Fibroblast of the aortic adventitia (primary cell): ENCODE measurements at places on chromosomes 6 and 20.

GRCh38 chr20:53891306-53891894 is 179.0 kb downstream of the BCAS1 start:
- peak; percentile 89 for DNase-seq

- no peak for DNase-seq
Measured at GRCh38 chr6:165163519-165163918, 145.9 kb downstream of the C6orf118 start.

DNA sequence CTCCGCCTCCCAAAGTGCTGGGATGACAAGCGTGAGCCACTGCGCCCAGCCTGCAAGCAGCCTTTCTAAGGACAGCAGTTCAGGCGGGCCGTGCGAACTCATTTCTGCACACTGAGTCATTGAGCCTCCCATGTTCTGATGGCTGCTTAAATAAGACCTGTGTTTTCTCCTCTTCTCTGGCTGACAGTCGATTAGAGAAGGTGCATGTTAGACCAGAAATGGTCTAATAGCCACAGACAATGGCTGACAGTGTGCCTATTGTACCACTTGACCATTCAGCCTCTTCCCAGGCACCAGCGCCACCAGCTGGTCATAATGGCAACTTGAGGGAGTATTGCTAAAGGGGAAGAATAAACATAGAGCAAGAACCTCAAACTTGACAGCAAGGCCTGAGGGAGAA is 6.2 kb downstream of the CST11 start:
- DNase-seq: peak; percentile 47

DNA sequence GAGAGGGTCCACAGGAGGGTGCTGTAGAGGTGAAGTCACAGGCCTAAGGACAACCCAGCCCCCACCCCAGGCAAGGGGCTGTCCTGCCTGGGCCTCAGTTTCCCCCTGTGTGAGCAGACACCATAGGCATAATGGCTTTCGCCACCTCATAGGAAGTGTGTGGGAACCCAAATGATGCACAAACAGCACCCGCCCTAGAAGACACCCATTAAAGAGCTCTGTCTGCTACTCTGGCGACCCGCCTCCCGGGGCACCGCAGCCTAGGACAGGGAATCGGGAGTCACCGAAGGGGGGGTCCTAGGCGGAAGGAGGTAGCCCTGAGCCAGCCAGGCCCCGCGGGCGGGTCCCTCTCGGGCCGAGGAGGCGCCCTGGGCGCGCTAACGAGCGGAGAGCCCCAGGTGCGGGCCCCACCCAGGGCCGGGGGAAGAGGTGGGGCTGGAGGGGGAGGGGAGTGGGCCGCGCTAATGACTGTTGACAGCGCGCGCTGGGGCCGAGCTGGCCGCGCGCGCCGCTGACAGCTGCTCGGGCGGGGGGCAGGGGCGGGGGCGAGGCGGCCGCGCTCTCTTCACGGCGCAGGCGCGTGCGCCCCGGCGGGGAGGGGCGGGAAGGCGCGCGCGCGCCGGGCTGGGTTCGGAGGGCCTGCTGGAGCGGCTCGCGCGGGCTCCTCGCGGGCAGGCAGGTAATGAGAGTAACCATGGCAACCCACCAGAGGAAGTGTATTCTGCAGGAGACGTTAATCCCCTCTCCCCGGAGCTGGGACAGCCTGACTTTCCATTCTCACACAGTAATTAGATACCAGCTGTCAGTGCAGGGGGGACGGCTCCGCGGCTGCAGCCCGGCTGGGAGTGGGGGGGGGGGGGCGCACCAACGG is 48.9 kb downstream of the NOL4L start:
- no peak for DNase-seq

GRCh38 chr6:579339-579738 is 77.6 kb downstream of the HUS1B start:
- peak; percentile 22 for DNase-seq

- no peak for DNase-seq
Measured at GRCh38 chr20:8020314-8021079, 936 bp upstream of the TMX4 start.

DNA sequence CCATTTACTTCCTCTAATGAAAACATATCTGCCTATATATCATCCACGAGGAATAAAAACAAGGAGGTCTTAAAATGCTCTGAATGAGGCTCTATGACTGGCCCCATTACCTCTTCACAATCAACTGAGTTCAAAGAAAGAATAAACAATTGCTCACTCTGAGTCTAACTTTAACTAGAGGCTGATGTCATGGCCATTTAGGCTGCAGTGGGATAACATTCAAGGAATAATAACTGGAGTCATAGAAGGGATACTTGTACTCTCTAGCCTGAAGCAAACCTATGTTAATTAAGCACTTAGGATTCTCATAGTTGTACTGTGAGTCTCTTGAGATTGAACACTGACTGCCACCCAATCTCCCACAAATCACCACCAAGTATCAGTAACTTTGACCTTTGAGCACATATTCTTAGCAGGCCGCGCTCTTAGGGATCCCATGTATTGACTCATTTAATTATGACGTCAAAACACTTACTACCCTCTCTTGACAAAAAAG is 70.2 kb downstream of the PERP start:
- no peak for DNase-seq

- no peak for DNase-seq
Measured at GRCh38 chr6:122647765-122648164, 37.6 kb downstream of the PKIB start.

DNA sequence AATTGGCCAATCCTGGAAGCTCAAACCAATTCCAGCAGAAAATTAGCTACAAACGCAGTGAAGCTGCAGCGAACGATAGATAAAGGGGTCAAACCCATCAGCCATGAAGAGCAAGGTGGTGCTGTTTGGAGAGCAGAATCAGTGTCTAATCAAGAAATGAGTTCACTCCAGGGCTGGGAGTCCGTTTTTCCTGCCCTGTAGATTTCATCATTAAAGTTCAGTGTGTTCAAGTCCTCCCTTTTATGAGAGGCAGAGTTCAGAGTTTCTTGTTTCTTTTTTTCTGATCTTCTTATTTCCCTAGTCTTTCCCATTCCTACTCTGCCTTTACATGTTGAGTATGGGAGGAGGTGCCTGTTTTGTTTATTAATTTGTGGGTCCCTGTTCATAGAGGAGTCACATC is 30.4 kb downstream of the SLC17A1 start:
- DNase-seq: no peak

GRCh38 chr6:107977283-107977682 is 19.3 kb upstream of the SEC63 start:
- DNase-seq: peak; percentile 65

GRCh38 chr20:23455639-23456038 is 3.0 kb upstream of the CST11 start:
- DNase-seq: no peak

GRCh38 chr20:4074877-4075455 is 59.6 kb upstream of the RNF24 start:
- DNase-seq: no peak

GRCh38 chr6:55836945-55837344 is 38.4 kb downstream of the BMP5 start:
- DNase-seq: no peak

GRCh38 chr6:168333039-168333438 is 13.5 kb upstream of the DACT2 start:
- DNase-seq: no peak

DNA sequence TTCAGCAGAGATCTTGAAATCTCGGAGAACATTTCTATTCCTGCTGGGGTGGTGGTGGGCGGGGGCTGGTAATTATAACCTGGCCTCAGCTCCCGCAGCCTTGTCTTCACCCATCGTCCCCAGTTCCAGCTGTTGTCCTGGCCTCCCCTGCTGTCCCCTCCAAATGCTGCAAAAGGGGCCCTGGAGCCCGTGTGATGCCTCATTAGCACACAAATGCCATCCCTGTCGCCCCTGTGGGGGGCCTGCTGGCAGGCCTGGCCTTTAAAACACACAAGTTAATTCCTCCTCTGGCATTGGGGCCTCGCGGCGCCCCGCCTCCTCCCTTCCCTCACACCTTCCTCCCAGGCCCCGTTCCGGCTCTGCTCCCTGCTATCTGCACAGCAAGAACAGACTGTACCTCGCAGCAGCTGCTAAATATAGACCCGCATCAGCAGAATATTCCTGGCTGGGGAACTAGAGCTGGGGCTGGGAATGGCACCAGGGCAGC is 85.7 kb downstream of the CDH22 start:
- DNase-seq: no peak

DNA sequence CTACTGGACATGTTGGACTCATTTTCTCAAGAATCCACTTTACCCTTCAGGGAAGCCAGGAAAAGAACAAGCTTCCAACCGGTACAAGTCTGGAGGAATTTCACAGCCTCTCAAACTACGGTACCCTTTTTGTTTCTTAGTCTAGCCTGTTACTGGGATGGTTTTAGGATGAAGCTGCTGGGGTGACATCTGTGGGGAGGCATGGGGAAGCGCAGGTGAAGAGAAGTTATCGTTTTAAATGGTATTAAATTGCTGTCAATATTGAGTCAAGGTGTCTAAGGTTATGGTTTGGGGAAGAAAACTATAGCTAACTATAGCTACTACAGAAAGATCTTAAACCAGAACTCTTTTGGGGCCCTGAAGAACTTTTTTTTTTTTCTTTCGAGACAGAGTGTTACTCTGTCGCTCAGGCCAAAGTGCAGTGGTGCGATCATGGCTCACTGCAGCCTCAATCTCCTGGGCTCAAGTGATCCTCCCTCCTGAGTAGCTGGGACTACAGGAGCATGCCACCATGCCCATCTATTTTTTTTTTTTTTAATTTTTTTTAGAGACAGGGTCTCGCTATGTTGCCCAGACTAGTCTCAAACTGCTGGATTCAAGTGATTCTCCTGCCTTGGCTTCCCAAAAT is 128.7 kb downstream of the RIN2 start:
- DNase-seq: no peak

DNA sequence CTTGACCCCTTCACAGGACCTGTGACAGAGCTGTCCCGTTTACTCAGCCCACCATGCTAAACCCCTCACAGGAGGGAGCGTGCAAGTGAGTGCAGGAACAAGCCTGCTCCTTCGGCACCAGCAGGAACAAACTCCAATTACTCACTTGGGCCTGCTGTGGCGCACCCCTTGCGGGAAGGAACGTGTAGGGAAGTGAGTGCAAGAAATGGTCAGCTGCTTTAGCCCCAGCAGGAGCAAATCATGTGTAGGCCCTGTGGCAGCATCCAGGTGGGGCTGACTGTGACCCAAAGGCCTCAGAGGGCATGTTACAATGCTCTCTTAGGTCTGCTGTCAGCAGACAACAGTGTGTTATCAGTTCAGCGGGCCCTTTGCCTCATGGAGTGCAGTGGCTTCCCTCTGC is 574.4 kb downstream of the PRKN start:
- no peak for DNase-seq

DNA sequence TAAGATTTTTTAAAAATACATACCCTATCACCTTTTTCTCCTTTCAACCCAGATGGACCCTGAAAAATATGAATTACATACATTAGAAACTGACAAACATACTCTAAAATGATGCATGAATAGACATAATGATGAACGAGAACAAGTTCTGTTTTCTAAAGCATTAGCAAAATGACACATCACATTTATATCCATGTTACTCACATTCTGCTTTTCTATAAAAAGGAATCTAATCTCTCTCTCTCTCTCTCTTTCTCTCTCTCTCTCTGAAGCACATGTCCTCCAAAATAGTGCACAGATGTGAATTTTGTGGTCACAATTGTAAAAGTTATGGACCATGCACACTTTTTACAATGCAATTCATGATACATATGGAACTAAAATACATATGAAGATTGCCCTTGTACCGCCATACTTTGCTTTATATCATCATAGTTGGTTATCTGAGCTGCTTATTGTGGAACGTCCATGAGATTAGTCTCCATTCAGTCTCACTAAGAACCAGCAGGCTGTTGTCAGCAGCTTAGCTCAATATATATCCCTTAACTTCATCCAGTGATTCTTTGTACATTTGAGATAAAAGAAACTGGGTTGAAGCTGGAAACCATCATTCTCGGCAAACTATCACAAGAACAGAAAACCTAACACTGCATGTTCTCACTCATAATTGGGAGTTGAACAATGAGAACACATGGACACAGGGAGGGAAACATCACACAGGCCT is 114.2 kb downstream of the COL12A1 start:
- DNase-seq: peak; percentile 24

DNA sequence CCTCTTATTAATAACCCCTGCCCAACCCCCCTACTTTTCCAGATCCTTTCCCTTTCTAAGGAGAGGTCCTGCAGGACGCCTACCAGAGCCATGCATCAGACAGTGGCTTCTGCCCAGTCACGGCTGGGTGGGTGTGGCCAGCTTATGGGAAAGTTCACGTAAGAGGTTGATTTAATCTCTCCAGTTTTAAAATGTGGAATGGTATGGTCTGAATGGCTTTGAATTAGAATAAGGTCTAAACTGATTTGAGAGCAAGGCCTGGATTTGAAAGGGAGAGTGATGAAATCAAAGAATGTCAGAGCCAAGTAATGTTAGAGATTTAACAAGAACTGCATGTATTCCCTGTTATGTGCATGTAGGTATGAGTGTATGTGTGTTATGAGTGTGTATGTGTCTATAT is 275.7 kb downstream of the PAX1 start:
- DNase-seq: peak; percentile 77

DNA sequence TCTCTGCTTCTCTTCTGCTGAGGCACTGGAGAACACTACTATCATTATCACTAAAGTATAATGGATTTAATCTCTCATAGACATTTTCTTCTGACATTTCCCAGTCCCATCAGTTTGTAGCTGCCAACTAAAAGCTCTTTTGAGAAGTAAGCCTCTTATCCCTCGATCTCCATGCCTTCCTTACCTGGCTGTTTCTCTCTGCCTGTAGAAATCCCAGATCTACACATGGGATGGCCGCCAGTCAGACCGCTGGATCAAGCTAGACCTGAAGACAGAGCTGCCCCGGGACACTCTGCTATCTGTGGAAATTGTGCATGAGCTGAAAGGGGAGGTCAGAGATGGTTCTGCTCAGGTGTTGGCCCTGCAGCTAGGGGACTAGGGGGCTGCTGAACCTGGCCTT is 25.4 kb downstream of the CCDC167 start:
- no peak for DNase-seq

GRCh38 chr6:111623046-111623718 is 17.5 kb upstream of the TRAF3IP2 start:
- DNase-seq: no peak

DNA sequence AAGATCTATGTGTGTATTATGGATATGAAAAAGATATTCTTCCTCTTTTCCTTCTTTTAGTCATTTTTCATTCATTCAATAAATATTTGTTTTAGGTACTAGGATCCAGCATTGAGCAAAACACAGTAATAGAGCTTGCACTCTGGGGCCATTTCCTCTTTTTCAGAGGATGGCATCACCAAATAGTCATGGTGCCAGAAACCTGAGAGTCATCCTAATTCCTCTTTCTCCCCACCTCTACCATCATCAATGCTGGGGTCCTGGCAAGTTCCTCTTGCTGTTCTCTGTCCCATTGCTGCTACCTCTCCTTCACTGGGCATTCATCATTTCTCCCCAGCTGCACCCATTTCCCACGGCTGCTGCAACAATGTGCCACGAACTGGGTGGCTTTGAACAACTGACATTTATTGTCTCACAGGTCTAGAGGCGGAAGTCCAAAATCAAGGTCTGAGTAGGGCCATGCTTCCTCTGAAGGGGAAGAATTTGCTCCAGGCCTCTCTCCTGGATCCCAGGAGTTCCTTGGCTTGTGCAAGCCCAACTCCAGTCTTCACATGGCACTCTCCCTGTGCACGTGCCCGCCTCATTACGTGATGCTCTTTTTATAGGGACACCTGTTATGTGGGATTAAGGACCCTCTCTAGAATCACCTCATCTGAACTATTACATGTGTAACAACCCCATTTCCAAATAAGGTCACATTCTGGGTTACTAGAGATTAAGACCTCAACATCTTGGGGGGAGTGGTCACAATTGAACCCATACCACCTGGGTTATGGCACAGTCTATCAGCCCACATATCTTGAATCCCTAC is 9.5 kb upstream of the IGF2R start:
- DNase-seq: no peak

GRCh38 chr6:75101896-75102295 is 104.0 kb downstream of the COL12A1 start:
- DNase-seq: peak; percentile 74

GRCh38 chr6:169722362-169723199 is 1.7 kb downstream of the PHF10 start:
- peak; percentile 81 for DNase-seq
